ENCODE measurements at places on chromosomes 13 and 19.

- DNase-seq, result no peak
Measured at GRCh38 chr13:37368501-37368900, 230.1 kb downstream of the POSTN start.

DNA sequence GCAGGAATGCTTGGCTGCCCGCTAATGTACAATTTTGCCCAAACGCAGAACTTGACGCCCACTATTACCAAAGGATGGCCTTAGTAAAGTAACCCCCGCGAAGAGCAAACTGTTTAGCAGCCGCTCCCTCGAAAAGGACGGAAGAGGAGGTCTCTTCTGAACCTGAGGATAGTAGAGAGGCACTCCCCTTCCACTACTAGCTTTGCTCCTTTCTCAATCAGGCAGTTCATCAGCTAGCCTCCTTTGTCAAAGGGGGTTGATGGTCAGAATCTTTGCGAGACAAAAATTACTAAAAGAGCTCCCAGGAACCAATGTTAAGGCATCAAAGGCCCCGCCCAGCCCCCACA, 534 bp downstream of the CAB39L start:
- DNase-seq, result no peak

DNA sequence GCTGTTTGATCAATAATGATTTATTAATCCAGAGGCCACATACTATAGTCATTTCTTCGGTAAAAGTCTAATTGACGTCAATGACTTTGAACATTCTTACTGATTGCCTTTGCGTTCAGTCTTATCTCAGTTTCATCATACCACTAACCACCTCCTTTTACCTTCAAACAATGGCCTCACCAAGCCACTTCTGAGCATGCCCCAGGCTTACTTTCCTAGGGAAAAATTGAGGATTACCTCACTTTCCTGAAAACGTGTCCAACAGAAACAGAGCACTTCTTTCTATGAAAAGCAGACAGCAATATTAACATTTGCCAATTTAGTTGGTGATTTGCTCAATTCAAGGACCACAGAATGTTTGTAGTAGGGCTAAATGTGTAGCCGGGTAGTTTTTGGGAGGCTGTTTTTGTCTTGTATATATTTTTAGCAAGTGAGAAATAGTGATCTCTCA, 157.6 kb downstream of the KLF5 start:
- DNase-seq, result no peak

- no peak for DNase-seq
Measured at GRCh38 chr19:54614726-54615125, 15.6 kb upstream of the LILRB1 start.

- DNase-seq, result no peak
Measured at GRCh38 chr19:14979476-14980255, at the start of gene SLC1A6. TSS of gene SLC1A6 (minus strand) at chr19:14979864. CDS start at chr19:14972910, 6,954 bp downstream.

DNA sequence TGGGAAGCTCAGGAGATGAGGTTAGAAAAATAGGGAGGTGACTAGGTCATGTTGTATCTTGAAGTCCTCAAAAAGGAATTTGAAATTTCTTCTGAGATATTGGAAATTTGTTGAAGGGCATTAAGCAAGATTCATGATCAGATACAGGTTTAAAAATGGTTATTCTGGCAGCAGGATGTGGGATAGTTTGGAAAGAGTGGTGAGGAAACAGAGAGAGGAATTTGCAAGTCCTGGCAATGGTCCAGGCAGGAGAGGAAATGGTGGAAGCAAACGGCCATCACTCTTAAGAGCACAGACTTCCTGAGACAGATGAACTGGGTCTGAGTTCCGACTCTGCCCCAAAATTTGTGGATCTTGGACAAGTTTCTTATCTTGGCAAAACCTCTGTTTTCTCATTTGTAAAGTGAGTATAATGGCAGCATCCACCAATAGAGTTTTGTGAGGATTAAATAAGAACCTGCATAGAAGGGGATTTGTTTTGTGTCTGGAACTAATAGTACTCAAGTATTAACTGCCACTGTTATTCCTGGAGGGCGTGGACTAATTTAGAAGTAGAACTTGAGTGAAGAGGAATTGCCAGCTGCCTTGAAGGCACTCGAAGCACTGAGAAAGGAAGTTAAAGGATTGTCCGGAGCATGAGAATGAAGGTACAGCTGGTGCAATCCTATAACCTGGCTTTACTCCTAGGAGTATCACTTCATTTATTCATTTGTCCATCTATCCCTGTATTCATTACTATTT, 99.6 kb downstream of the CCNA1 start:
- no peak for DNase-seq

DNA sequence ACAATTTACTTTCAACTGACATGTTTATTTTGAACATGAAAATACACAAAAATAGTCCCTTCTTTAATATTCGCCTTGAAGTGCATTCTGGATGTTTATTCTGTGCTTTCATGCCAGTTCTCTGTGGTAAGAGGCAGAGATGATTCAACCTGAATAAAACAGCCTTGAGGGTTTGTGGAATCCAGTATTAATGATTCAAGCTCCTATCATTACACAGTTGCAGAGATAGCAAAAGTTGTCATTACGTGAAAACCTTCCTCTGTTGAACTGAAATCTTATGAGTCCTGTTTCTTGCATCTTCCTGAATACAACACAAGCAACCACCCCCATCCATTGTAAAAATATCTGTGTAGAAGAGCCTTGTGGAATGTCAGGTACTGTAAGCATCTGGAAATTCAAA, 142.3 kb upstream of the HTR2A start:
- no peak for DNase-seq

DNA sequence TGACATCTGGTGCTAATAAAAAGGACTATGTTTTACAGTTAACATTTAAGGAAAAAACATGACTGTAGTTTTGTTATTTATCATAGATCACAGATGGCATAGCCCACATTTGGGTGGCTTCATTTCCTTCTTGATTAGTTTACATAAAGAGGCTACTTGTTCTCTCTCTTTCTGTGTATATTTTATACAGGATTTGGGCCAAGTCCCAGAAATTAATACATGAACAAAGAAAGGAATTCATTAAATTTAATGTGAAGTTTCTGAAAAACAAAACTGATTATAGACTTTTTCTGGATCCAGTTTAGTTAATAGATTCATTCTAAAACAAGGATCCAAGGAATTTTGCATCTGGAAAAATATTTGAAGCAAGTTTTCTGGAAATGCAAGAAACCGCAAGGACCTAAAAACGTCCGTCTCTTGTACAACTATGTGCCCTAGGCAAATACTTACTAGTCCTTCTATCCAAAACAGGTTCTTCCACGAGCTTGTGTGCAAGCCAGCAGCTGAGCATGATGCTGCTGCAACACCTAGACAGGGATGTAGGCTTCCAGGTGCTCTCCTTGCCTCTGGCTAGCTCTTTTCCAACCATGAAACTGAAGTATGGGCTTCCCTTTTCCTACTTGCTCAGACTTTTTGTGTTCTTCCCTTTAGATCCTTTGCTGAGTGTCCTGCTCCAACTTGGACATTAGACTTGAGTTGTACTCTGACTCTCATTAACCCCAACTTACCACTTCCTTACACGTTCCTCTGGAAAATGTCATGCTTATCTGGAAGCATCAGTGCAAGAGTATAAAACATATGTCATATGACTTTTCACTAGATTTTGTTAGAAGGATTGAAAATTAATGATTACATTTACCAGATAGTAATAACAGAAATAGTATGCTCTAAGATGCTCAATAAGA, 161.5 kb upstream of the STARD13 start:
- no peak for DNase-seq

DNA sequence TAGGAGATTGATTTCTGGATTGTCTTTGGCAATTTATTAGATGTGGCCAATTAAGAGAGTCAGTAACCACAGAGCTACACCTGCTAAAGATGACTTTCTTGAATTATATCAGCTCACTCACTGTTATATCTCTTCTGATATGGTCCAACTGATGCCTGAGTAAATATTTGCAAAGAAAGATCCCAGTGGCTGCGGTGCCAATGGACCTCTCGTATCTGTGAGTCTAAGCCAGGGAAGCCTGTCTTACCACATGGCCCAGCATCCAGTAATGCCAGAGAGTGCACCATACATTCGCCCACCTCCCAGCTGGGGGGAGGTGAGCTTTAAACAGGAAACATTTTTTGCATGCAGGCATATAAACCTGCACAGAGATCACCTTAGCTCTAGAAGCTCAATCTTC, 82.7 kb upstream of the SLC15A1 start:
- DNase-seq, result no peak

- DNase-seq, result no peak
Measured at GRCh38 chr13:105365831-105366230, 1169.6 kb downstream of the EFNB2 start.

DNA sequence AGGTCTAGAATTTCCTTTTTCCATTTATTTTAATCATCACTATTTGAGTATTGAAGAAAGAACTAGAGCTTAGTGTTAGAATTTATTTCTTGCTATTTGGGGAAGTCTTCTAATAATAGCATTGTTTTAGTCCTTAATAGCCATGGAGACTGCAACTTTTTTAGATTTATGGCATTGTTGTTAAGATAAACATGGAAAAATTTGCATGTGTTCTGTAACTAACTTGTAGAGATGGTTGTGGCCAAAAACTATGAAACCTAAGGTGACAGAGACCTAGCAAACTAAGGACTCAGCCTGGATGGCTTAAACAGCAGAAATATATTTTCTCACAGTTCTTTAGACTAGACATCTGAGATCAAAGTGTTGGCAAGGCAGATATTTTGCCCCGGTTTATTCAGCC, 246.4 kb downstream of the SPRY2 start:
- DNase-seq, result no peak

- peak; percentile 50 for DNase-seq
Measured at GRCh38 chr19:3986260-3987041, 1.2 kb upstream of the EEF2 start.

- DNase-seq, result no peak
Measured at GRCh38 chr13:98622931-98623331, 46.0 kb upstream of the STK24 start.

GRCh38 chr13:112012016-112012704, 54.8 kb upstream of the SOX1 start:
- no peak for DNase-seq

DNA sequence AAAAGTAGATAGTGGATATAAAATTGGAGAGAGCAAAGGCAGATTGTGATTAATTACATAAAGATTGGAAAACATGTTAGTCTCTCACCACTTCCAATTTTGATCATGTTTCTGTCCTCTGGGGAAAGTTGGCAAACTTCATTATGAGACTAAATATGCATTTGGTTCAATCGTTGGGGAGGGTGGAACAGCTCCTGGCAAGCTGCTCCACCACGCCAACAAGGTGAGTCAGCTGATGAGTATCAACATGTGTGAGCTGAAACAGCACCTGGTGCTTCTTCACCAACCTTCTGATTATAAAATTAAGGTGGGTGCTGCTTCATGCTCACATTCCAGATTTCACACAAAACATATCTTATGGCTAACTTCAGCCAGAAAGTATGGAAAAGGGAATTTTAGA, 1784.6 kb downstream of the SLITRK5 start:
- DNase-seq, result no peak

GRCh38 chr19:51473009-51473707, 5.2 kb upstream of the CEACAM18 start:
- DNase-seq, result peak; percentile 78

GRCh38 chr19:29191005-29191404, 21.9 kb downstream of the UQCRFS1 start:
- DNase-seq, result no peak

DNA sequence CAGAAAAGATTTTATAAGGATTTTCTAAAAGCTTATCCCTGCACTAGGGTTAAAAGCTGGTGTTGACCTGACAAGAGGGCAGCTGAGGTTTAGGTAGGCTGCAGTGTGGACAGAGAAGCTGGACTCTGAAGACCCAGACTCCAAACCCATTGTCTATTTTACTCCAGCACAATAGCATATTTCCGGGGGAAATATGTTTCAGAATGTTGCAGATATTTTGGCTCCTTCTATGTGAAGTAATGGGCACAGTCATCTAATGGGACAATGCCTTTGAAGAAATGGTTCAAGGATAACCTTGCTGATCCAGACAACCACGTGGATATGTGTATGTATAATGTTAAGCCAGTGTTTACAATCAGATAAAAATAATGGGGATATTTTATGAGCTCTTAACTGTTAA, 173.8 kb upstream of the TSC22D1 start:
- DNase-seq, result no peak

DNA sequence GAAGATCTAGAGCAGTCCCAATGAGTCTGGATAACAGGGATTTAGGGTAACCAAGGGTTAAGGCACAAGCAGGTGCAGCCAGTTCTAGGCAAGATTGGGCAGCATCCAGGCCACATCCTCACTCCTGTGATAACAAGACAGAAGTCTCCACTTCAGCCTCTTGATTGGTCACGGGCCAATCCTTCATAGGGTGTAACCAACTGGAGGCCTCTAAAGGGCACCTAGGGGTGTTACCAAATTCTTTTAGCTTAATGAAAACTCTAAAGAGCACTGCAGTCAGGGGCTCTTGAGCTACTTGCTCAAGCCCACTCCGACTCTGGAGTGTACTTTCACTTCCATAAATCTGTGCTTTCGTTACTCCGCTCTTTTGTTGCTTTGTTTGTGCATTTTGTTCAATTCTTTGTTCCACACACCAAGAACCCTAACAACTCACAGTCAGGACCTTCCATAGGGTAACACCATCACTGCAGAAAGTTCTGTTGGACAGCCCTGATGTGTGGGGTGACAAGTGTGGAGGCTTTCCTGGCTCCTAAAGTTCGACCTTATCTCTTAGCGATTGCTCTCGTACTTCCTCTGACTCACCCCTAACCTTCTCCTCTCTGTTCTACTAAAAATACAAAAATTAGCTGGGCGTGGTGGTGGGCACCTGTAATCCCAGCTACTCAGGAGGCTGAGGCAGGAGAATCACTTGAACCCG, 36.1 kb downstream of the ZSWIM9 start:
- DNase-seq, result no peak

DNA sequence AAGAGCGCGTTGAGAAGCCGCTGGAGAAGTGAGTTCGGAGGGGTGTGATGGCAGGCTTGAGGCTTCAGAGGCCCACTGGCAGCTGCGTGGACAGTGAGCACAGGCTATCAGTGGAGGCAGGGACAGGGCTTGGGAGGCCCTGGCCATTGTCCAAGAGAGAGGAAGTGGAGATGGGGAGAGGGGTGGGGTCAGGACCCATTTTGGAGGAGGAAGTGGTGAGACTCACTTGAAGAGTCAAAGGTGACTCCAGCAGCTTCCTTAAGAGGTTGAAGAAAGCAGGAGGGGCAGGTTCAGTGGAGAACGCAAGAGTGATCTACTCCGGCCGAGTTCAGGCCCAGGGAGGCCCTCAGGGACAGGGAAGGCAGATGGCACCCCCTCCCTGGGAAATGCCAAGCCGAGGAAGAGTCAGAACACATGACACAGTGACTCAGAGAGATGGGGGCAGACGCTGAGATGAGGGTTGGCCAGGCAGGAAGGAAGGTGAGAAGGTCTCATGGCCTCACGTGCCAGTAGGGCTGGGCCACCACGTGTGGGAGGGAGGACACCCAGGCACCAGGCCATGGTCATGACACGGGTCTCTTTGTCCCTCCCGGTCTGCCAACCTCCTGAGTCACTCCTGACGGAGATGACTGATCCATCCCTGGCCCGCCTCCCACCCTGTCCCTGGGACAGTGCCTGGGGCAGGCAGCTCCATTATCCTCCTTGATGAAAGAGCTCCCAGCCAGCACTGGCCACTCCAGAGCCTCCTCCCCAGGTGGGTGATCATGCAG, 10.1 kb upstream of the CD22 start:
- no peak for DNase-seq
